ENCODE measurements at places on chromosomes 16 and 17.
A peak's percentile ranks its signal among the peaks of the same experiment; 100 is the strongest.

DNA sequence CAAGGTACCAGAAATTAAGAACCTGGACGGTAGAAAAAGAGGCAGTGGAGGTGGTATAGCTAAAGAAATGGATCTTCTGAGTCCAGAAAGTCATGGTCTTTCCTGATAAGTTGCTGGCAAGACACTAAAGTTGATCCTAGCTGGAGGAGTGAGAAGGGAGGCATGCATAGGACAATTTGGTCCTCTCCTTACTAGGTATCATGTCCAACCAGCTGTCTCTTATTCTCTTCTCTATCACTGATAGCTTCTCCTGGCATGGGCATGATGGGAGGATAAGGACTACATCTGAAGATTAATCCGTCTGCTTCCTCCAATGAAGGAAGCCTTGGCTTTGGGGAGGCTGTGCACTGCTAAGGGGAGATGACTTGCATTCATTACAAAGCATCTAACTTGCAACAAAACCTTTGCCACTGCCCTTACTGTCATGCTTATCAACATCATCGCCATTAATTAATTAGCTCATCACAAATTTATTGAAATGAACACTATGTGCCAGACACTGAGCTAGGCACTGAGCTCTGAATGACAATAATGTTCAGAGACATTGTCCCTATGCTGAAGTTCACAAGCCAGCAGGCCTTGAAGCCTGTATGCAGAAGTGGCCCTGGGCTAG, 3.1 kb upstream of the FAM117A start:
- DNase-seq = no peak

GRCh38 chr17:40502716-40503115, 1.3 kb upstream of the TNS4 start:
- DNase-seq = no peak

GRCh38 chr16:28561557-28562187, 8.0 kb downstream of the SGF29 start:
- DNase-seq = no peak

- DNase-seq = no peak
Observed at GRCh38 chr16:1863681-1864460, 8.1 kb downstream of the MEIOB start.

GRCh38 chr17:48051706-48052486, 3.7 kb downstream of the NFE2L1 start:
- no peak for DNase-seq

DNA sequence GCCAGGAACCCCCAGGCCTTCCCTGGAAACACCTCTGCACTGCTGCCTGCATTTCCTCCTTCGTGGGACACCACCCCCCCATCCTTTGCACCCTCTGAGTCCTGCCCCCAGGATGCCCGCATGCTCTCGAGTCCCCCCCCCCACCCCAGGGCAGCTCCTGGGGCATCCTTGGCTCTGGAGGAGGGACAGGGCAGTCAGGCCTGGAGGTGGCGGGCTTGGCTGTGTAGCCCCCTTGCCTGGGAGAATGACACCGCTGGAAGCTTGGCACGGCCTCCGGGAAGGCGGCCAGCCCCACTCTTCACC, 98.9 kb upstream of the GSE1 start:
- no peak for DNase-seq

GRCh38 chr17:36525888-36526287, 8.8 kb downstream of the MYO19 start:
- DNase-seq = no peak

- no peak for DNase-seq
Observed at GRCh38 chr16:88888461-88889387, 22.3 kb upstream of the PABPN1L start.

DNA sequence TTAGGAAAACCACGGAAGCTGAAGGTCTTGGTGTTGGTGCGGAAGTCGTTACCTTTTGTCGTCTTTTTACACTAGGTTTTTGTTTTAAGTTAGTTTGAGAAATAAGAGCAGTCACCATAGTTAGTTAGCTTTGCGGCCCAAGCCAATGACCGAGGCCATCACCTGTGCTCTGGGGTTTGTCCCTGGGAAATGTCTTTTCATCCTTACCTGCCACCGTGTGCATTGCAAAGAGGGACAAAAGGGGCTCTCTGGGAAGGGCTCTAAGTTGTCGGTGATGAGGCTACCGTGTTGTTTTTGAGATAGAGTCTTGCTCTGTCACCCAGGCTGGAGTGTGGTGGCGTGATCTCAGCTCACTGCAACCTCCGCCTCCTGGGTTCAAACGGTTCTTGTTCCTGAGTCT, 49.8 kb downstream of the NDE1 start:
- DNase-seq = no peak

DNA sequence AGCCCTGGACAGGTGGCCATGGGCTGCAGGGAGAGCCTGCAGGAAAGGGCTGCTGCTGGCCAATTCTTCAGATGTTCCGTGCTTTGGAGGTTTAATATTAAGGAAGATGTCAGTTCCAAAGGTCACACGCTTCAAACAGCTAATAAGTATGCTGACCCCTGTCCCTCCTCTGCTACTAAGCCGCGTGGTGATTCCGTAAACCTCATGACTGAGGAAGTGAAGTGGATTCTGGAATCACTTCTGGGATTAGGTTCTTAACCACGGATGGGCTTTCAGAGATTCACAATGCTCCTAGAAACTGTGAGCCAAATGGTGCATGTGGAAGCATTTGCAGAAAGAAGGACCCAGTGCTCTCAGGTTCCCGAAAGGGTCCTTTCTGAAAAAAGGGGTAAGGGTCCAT, 28.5 kb upstream of the ERN1 start:
- no peak for DNase-seq

DNA sequence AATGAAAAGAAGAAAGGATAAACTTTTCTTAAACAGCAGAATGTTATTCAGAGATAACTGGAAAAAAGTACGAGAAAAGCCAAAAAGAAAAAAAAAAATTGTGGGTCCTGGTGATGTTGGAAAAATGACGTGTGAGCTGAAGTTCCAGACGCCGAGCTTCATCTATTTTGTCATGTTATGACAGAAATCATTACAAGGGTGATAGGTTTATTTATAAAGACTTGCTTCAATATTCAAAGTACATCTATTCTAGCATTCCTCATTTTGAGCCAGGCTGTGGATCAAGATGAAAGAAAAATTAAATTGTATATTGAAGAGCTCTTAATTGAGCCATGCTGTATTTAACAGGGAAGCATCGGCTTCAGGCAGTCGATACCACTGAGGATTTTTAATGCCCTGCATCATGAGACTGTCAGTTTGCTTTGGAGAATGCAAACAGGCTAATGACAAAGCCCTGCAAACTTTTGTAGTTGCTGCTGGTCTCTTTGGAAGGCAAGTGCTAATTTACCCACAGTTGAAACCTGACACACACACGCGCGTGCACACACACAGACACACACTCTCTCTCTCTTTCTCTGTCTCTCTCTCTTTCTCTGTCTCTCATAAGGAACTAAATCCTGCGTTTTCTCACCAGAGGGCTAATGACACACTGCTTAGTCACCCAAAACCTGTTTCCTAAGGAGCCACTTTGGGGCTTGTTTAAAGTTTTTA, 110.7 kb downstream of the WWOX start:
- no peak for DNase-seq

DNA sequence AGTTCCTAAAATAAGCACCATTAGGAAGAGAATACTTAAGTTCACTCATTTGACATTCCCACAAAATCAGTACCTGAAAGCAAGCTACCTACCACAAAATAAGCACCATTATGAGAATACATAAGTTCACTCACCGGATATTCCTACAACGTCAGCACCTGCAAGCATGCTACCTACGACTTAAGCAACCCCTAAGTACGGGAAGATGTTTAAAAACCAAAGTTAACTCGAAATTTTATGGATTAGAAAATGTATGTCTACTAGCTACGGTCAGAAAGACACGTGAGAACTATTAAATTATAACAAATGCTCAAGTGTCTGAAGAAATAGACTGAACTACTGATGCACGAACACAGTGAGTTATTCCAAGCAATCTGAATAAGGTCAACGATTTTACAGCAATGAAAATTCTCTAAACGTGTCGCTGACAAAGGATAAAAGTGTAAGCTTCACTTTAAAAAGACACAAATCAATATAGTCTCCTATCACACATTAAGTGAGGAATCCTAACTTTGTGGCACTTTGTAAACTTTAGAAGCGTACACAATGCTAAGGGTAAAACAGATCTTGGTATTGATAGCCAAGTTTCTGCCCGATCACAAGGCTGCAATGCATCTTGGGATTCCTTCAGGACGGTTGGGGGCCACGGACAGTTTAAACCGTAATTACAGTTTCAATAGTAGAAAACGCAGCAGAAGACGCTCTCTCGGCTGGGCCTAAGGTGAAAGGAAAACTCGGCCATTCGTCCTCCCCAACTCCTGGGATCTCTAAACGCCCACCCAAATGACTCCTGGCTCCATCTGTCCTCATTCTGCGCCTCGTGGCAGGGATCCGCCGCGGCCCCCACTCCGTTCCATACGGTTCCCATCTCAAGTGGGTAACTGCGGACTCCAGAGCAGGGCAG, 1.3 kb downstream of the GSPT1 start:
- no peak for DNase-seq

- DNase-seq = no peak
Observed at GRCh38 chr16:29996766-29997250, 767 bp downstream of the INO80E start.

DNA sequence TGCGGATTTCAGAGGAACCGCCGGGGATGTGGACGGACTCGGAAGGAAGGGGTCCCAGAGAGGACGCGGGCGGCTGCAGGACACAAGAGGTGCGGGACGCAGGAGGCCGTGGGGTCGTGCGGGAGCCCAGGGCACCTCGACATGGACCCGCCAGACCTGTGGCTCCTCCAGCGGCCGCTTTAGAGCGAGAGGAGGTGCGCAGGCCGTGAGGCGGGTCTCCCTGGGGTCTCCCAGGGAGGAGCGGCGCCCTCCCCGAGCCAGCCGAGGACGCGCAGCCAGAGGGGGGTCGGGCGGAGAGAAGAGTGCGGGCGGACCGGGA, 6.8 kb upstream of the FLYWCH1 start:
- DNase-seq = no peak

GRCh38 chr16:27427538-27427937, 25.6 kb downstream of the IL21R start:
- no peak for DNase-seq

- DNase-seq = no peak
Observed at GRCh38 chr16:70749681-70750601, 51.0 kb downstream of the VAC14 start.

- no peak for DNase-seq
Observed at GRCh38 chr17:3712811-3713463, 10.8 kb upstream of the HASPIN start.

GRCh38 chr16:15650698-15651171, 690 bp downstream of the NDE1 start:
- DNase-seq = peak; percentile 11

DNA sequence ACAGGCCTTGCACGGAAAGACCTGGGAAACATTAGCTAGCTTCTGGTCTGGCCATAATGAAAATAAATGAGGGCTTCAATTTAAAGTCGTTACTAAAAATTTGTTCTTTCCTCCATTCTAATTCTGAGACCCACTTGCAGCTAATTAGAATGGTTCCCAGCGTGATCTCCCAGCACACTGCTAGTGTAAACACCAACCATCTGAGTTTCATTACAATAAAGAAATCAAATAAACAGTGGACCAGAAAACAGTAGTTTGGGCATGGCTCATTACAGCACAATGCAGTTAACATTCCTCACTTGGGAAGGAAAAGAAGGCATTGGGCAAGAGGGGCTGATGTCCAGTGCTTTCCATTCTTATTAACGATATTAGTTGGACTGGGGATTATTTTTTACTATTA, 410.9 kb upstream of the SOX9 start:
- DNase-seq = no peak

GRCh38 chr16:84768061-84768807, 51.6 kb upstream of the CRISPLD2 start:
- DNase-seq = no peak

Data from activated CD8-positive, alpha-beta memory T cell treated with anti-CD3 and anti-CD28 coated beads for 48 hours (primary cell).